GM23248 (cell line): ENCODE measurements at places on chromosomes 5 and 9. TPM values are rescaled to one million over a fixed set of nuclear protein-coding genes. Genes with fewer than 3 reads are reported as not detected.
A peak's percentile ranks its signal among the peaks of the same experiment; 100 is the strongest.

The TMOD1 gene
- total RNA-seq, result 1.3 TPM in 1 of 2 replicates, not detected in the other

The C9orf153 gene
- not detected in 2 replicates for total RNA-seq

- H3K4me3 ChIP-seq, result no peak overlapping the region
- DNase-seq, result peak; percentile 30
- no peak overlapping the region for H3K27ac ChIP-seq
- peaks cover 28% of the 10 kb centered on the region for H3K4me1 ChIP-seq
Observed at GRCh38 chr9:6356904-6357303, 28.7 kb downstream of the TPD52L3 start.

GRCh38 chr5:143426437-143426991, 23.0 kb upstream of the NR3C1 start:
- no peak overlapping the region for H3K27ac ChIP-seq
- H3K4me3 ChIP-seq, result no peak overlapping the region
- H3K36me3 ChIP-seq, result no peaks in the 10 kb centered on the region
- DNase-seq, result no peak
- no peaks in the 10 kb centered on the region for H3K27me3 ChIP-seq

DNA sequence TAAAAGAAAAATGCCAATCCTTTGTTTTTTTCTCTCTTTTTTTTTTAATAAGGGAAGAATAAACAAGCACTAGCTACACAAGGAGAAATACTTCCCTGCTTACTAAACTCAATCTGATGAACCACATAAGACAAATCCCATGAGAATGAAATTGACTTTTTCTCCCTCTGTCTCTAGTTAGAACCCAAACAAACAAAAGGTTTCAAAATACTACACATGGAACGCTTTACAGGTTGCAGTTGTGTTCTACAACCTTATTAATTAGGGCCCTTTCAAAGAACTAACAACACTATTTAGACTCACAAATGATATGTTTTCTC, 124.5 kb downstream of the PDE4D start:
- H3K4me1 ChIP-seq, result peaks cover 8% of the 10 kb centered on the region; the same call in 1 of the 2 replicates
- H3K36me3 ChIP-seq, result no peaks in the 10 kb centered on the region
- peaks cover 15% of the 10 kb centered on the region; the same call in 1 of the 2 replicates for H3K27me3 ChIP-seq
- H3K27ac ChIP-seq, result no peak overlapping the region

DNA sequence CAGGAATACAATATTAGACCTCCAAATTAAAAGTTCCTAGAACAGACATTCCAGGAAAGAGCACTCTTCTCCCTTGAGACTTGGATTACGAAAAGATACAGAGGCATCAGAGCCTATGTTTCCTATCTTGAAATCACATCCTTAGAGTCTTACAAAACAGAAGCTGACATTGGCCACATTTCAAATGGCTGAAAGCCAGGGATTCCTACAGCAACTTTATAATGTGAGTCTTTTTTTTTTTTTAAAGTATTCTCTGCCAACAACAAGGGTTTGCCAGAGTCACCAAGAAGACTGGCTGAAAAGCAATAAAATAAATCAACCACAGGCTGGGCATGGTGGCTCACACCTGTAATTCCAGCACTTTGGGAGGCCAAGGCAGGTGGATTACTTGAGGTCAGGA, 63.1 kb downstream of the TRPM6 start:
- DNase-seq, result peak; percentile 11
- H3K27me3 ChIP-seq, result no peaks in the 10 kb centered on the region
- no peaks in the 10 kb centered on the region for H3K4me1 ChIP-seq
- no peak overlapping the region for H3K27ac ChIP-seq
- no peak overlapping the region for H3K4me3 ChIP-seq

GRCh38 chr5:11524188-11524587, 380.1 kb downstream of the CTNND2 start:
- H3K27ac ChIP-seq, result no peak overlapping the region
- H3K36me3 ChIP-seq, result no peaks in the 10 kb centered on the region
- H3K27me3 ChIP-seq, result no peaks in the 10 kb centered on the region
- no peak for DNase-seq

DNA sequence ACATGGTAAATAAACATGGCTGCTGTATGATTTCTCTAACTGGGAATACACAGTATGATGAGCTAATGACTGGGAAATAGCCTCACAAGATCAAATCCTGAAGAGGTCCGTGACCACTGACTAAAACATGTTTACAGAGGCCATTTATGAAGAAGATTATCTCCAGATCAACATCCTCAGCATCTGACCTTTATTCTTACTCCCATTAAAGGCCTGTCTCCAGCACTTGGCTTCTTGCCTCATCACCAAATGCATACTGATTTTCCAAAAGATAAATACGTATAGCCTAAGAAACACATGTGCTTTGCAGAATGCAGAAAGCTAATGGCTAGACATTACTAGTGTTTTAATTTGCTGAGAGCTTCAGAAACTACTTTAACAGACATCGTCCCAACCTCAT, 108.0 kb upstream of the TSLP start:
- DNase-seq, result no peak
- H3K27ac ChIP-seq, result no peak overlapping the region
- no peak overlapping the region for H3K4me3 ChIP-seq
- H3K36me3 ChIP-seq, result no peaks in the 10 kb centered on the region
- H3K27me3 ChIP-seq, result no peaks in the 10 kb centered on the region

- H3K36me3 ChIP-seq, result no peaks in the 10 kb centered on the region
- DNase-seq, result no peak
- peaks cover 93% of the 10 kb centered on the region for H3K27me3 ChIP-seq
- H3K4me3 ChIP-seq, result peak overlapping the region; percentile 65
- no peak overlapping the region for H3K27ac ChIP-seq
Observed at GRCh38 chr9:14346811-14347405, 33.0 kb upstream of the NFIB start.

DNA sequence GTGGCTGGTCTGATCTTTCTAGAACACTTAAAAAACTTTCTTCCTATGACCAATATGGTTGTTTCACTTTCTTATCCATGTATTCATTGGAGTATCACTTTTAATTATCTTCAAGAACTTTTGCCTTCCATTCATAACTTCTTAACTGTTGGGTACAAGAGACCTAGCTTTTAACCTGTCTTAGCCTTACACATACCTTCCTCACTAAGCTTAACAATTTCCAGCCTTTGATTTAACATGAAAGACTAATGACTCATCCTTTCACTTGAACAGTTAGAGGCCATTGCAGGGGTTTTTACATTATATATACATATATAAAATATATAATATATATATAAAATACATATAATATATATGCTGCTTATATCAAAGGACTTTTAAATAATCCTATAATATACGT, 57.9 kb downstream of the ABHD17B start:
- no peaks in the 10 kb centered on the region for H3K27me3 ChIP-seq
- H3K4me1 ChIP-seq, result no peaks in the 10 kb centered on the region
- no peak overlapping the region for H3K4me3 ChIP-seq
- no peak overlapping the region for H3K27ac ChIP-seq
- H3K36me3 ChIP-seq, result no peaks in the 10 kb centered on the region
- no peak for DNase-seq

DNA sequence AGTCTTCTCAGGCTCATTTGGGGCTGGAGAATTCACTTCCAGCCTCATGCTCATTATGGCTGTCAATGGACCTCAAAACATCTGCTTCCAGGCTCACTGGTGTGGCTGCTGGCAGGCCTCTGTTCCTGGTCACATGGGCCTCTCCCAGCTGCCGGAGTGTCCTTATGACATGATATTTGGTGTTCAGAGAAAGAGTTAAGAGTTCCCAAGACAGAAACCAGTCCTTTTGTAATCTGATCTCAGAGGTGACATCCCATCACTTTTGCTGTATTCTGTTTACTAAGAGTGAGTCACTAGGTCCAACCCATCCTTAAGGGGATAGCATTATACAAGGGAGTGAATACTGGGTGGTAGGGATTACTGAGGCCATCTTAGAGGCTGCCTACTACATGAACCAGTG, 104.6 kb downstream of the CACNA1B start:
- H3K4me3 ChIP-seq, result no peak overlapping the region
- no peaks in the 10 kb centered on the region for H3K4me1 ChIP-seq
- no peaks in the 10 kb centered on the region for H3K27me3 ChIP-seq

DNA sequence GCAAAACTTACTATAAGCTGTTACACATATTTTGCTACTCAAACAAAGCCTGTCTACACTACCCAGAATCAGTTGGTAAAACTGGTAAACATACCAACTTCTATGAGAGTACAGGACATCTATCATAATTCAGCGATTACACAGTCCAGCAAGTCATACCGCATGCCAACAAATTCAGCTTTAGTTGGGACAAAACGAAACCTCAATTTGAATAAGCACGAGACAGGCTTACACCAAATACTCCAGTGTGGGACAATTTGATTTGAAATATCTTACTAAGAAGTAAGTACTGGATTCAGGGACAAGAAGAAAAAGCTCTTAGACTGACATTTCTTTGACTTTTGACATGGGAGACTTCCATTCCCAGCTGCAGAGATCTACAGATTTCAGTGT, 2.0 kb downstream of the NRG2 start:
- H3K27ac ChIP-seq, result no peak overlapping the region
- no peak overlapping the region for H3K4me3 ChIP-seq
- no peaks in the 10 kb centered on the region for H3K36me3 ChIP-seq
- no peaks in the 10 kb centered on the region for H3K4me1 ChIP-seq
- H3K27me3 ChIP-seq, result peaks cover 25% of the 10 kb centered on the region; the same call in 1 of the 2 replicates
- no peak for DNase-seq
